ENCODE measurements at places on chromosomes 12 and 14. TPM values are rescaled to one million over a fixed set of nuclear protein-coding genes. Genes with fewer than 3 reads are reported as not detected.

DNA sequence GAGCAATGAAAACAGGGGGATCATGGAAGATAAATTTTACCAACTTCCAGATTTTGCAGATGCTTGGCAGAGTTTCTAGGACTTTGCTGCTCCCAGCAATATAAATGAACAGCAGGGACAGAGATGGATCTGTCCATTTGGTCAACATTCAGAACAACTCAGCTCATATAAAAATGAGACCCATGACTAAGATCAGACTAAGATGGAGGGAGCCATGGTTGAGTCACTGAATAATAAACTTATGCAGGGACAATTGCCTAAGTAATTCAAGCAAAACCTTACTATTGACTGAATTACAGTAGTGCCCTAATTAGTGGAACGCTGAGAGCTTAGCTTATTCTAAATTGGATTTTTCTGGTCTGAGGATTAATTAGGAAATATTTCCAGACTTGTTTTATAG lies 205.1 kb downstream of the SLC5A8 start:
- no peak for DNase-seq

GRCh38 chr12:19957308-19958125 lies 410.8 kb upstream of the PDE3A start:
- DNase-seq, result no peak

HVCN1 gene
- total RNA-seq, result 1.6 TPM

TSPAN8 gene
- total RNA-seq, result 1.2 TPM

IL26 gene
- not detected for total RNA-seq

GRCh38 chr12:26696048-26696612 lies 136.9 kb downstream of the ITPR2 start:
- no peak for DNase-seq

LMNTD1 gene
- total RNA-seq, result not detected

DNA sequence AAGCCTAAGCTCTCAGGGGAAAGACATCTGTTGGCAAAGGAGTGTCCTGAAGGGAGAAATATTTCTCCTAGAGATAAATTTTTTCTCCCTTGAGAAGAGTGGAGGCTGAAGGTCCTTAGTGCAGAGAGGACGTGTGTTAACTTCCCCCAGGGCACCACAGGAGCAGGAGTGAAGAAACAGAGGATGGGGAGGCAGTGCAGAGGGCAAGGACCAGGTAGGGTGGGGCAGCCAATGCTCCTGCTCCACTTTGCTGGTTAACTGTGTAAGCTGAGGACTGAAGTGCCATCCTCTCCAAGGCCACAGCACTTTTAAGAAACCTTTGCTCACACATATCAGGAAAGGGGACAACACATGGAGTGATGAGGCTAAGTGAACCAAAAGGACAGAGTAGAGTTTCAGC lies 4.0 kb downstream of the L3HYPDH start:
- no peak for DNase-seq

SLC25A47 gene
- total RNA-seq, result not detected

All from H4 (cell line).